ENCODE measurements at places on chromosomes 6 and 20.

DNA sequence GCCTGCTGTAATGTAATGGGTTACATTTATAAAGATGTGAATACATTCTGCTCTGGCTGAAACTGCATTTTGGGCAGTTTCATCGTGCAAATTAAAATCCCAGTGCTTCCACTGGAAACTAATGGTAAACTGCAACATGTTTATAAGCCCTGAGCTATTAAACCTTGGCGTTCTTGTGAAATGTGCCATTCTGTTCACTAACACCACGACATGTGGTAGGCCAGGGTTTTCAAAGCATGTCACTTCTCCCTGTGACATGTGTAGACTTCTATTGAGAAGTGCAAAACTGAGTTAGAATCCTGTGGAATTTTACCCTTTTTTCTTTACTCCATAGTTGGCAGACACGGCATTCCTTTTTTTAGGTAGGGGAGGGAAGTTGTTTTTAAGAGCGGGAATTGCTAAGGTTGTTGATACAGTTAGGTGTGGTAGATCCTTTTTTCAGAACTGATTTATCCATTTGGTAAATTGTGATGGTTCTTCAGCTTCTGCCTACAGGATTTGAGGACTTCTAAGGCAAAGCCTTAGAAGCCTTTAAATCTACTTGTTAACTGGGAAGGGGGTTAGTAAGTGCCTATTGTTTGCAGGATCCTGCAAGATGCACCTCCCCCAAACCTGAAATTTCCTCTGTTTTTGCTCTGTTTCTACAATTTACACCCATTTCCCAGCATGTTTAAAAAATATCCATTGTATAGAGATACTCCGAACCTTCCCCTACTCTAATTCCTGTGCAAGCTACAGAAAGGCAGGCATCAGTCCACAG, 4.2 kb downstream of the SASH1 start:
- H3K27ac ChIP-seq = no peak overlapping the region
- no peaks in the 10 kb centered on the region for H3K27me3 ChIP-seq
- H3K36me3 ChIP-seq = no peaks in the 10 kb centered on the region
- DNase-seq = no peak

GRCh38 chr6:69063401-69063800, 428.3 kb downstream of the ADGRB3 start:
- H3K27ac ChIP-seq = no peak overlapping the region
- no peak overlapping the region for H3K4me3 ChIP-seq
- H3K4me1 ChIP-seq = no peaks in the 10 kb centered on the region
- no peak for DNase-seq
- no peaks in the 10 kb centered on the region for H3K27me3 ChIP-seq
- H3K36me3 ChIP-seq = no peaks in the 10 kb centered on the region

GRCh38 chr6:153084393-153084792, 46.7 kb downstream of the RGS17 start:
- H3K27me3 ChIP-seq = no peaks in the 10 kb centered on the region
- no peaks in the 10 kb centered on the region for H3K36me3 ChIP-seq
- no peak overlapping the region for H3K4me3 ChIP-seq
- DNase-seq = no peak

DNA sequence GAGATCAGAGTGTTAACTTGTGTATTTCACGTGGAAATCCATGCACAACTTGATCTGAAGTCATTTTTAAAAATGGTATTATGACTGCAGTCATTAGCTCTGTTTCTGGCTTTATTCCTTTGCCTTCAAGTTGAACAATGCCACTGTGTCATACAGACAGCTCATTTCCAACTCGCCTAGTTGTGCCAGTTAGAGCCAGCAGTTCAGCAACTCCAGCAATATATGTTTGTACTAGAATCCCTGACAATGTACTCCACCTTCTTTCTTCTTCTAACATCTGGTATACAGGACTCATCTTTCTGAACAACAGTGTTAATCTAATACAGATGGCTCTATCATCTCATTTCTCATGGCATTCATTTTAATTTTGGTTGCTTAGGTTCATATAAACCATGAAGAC, 418.3 kb upstream of the POU3F2 start:
- no peaks in the 10 kb centered on the region for H3K4me1 ChIP-seq
- no peaks in the 10 kb centered on the region for H3K36me3 ChIP-seq
- no peak for DNase-seq
- no peak overlapping the region for H3K4me3 ChIP-seq
- no peak overlapping the region for H3K27ac ChIP-seq
- no peaks in the 10 kb centered on the region for H3K27me3 ChIP-seq

DNA sequence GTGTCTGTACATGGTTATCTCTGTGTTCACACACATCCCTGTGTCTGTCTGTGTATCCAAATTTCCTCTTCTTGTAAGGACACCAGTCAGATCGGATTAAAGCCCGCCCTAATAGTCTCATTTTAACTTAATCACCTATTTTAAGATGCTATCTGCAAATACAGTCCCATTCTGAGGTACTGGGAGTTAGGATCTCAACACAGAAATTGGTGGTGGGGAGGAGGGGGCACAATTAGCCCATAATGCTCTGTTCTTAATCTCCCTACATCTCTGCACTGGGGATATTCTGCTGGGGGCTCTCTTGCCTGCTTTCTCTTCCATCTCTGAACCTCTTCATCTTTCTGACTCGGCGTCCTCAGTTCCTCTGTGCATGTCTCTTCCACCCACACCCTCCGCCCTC, 320.7 kb downstream of the CDC5L start:
- no peaks in the 10 kb centered on the region for H3K27me3 ChIP-seq
- peaks cover 7% of the 10 kb centered on the region for H3K4me1 ChIP-seq
- H3K27ac ChIP-seq = no peak overlapping the region
- H3K4me3 ChIP-seq = no peak overlapping the region
- no peaks in the 10 kb centered on the region for H3K36me3 ChIP-seq
